KG1 (cell line): ENCODE measurements at places on chromosomes 1 and 21.

DNA sequence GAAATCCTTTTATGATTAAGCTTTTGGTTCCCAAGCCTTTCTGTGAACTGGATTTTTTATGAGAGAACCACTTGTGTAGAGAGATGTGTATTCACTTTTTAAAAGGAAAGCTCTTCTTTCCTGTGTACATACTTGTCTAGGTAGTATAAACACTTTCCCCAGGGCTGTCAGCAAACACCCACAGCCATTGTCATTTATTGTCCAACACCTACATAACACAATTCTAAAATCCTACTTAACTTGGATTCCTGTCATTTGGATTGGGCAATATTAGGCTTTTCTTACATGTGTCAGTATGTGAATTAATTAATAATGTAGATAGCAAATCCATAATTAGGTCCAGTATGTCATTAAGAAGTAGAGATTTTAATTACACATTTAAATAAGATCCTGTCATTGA lies 12.3 kb downstream of the DDX20 start:
- no peak for DNase-seq

- no peak for DNase-seq
These were observed 64.1 kb downstream of the NOS1AP start for GRCh38 chr1:162133566-162133965.

DNA sequence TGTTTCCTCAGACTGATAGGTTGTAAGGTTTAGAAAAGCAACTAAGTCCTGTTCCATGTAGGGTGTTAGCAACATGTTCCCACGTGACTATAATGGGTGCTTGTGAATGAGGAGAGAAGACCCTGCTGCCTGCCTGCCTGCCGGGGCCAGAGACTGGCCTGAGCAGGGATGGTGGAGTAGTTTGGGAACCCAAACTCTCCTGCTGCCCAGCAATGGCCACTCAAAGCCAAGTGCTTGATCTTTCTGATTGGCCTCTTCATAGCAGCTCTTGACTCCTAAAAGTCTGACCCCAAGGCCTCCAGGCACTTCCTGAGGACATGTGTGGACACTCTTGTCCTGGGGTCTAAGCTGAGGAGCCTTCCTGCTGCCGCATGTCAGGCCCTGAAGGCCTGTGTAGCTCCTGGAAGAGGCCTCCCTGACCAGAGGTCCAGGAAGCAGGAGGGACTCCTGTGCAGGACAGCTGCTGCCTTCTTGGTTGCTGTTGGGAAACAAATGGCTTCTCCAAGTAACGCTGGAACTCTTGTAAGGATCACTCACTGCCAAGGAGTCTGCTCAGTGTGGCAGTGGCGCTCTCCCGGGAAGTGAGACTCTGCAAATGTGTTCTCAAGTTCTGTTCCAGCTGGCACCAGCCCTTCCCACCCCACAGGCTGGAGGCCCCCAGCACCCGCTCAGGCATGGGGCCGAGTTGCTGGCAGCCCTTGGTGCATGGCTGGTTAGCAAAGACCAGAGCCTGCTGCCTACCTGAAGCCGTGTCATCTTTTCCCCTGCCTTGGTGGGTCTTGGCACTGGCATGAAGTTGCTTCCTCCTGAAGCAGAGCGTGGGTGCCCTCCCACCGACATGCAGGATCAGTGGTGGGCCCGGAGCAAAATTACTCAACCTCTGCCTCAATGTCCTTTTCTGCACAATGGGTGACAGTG lies 35.5 kb downstream of the MAN1C1 start:
- DNase-seq = no peak

GRCh38 chr1:23564529-23565122 lies 5.3 kb upstream of the ID3 start:
- no peak for DNase-seq

DNA sequence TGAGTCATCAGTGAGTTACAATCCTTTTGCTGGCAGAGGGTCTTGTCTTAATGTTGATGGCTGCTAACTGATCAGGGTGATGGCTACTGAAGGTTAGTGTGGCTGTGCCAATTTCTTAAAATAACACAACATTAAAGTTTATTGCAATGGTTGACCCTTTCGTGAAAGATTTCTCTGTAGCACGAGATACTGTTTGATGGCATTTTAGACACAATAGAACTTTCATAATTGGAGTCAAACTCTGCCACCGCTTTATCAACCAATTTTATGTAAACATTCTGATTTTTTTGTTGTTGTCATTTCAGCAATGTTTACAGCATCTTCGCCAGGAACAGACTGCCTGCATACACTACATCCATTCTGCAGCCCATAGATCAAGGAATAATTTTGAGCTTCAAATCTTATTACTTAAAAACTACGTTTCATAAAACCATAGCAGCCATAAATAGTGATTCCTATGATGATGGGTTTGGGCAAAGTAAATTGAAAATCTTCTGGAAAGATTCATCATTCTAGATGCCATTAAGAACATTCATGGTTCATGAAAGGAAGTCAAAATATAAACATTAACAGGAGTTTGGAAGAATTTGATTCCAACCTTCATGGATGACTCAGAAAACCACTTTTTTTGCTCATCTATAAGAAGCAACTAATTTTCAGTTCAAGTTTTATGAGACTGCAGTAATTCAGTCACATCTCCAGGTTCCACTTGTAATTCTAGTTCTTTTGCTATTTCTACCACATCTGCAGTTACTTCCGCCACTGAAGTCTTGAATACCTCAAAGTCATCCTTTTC lies 85.9 kb downstream of the TYW3 start:
- DNase-seq = no peak

DNA sequence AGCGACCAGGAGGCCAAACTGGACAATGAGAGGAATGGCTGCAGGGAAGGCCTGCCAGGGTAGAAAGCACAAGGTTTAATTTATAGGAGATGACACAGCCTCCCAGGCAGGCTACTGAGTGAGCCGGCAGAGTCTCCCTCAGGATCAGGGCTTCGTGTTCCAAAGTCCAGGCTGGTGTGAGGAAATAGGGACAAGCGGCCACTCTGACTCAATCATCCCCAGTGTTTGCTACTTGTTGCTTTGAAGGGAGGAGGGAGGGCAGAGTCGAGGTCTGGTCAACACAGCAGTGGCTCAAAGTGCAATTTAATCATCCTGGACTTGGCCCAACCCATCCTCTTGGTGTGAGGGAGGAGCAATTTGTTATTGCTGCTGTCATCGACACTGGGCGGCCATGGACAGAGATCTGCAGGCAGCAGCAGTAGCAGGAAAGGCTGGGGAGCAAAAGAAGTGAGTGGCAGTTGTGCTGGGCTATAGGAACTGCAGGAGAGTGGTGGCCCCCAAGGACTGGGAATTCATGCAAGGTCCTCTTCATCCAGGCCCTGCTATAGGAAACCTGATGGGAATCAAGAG lies 27.5 kb downstream of the TBX15 start:
- no peak for DNase-seq

GRCh38 chr1:93744299-93744988 lies 62.8 kb upstream of the BCAR3 start:
- DNase-seq = no peak

- DNase-seq = no peak
These were observed 219.4 kb downstream of the SLC35F3 start for GRCh38 chr1:234123867-234124266.

- no peak for DNase-seq
These were observed 13.2 kb downstream of the PPP1R12B start for GRCh38 chr1:202361701-202362100.

DNA sequence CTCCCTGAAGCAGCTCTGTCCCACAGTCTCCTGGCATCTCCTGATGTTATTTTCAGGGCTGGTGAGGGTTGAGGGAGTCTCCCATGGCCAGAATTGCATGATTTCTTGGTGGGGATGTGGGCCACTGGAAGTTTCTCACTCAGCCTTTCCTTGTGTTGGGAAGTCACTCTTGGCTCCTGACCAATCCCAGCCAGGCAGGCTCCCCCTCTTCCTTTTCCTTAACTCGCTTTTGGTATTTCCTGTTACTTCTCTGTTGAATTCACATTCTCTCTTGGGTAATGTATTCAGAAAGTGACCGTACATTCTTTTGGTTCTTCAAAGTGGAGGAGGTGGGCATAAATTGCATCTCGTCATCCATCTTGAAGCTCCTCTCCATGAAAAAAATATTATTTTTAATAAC lies 135.7 kb downstream of the PCBP3 start:
- DNase-seq = no peak
